Posterior cingulate gyrus (tissue), 11 donors: ENCODE measurements at places on chromosomes 5 and 9.

DNA sequence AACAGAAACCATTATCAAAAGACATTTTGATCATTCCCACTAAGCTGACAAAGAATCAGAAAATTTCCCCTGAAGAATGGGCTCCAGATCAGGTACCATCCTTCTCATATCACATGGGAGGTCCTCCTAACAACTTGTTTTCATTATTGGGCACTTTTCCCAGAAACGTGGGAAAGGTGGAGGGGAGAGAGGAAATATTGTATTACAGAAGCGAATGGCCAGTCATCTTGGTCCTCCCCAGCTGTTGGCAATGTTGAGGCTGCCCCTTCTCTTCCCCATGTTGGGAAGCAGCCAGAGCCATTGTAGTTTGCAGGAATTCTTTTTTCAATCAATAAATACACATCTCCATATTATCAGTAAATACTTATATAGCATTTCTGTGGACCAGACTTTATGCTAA lies 126.2 kb upstream of the ZNF608 start:
- DNase-seq, result no peak

DNA sequence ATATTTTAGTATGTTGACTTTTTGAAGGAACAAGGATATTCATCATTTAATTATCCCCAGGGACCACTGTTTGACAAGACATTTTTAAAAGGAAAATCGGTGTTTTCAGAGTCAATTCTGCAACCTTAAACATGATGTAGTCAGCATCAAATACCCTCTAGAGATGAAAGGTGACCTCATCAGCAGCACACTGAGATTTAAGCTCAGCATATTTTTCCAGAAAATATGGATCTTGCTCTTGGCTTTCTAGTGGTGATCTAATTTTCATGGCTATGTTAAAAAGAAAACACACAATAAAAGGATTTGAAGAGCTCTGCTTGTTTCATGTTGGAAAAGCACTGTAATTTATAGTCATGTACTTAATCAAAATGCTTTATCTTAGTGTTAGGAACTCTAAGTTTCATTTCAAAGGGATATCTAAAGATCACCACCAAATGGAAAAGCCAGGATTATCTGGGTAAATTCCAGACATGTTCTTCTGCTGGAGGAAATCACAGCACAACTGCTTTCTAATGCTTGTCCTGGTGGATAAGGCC lies 487.2 kb downstream of the ENC1 start:
- no peak for DNase-seq

GRCh38 chr9:82996941-82997340 lies 66.0 kb downstream of the RASEF start:
- no peak for DNase-seq

DNA sequence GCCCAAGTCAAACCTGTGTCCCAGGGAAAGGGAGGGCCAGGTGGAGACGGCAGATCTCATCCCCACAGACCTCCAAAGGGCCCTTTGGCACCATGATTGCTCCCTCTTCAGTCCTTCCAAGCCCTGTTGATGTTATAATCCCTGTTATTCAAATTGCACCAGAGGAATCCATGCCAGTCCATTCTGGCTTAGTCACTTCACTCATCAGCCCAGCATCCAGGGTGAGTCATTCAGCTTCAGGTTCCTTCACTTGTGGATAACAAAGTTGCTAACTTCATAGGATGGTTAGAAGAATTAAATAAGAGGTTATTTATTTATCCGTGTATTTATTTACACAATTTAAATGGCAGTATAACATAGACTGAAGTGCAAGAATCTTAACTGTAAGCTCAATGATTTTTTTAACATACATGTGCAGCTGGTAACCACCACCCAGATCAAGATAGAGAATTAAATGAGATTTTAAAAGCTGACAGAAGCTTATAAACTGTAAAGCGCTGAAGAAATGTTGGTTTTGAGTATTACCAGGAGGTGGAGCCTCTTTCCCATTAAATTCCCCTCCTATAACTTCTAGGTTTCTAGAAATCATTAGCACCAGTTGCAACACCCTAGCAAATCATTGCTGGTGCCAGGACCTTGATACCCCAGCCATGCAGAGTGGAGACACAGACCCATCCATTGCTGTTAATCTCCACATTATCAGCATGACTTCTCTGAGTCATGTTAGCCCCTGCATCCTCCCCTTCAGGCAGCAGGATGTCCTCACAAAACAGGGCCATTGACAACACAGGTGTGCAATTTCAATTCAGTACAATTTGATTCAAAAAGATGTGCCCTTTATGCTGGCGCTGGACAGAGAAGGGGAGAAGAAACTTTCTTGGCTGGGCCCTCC lies 77.4 kb downstream of the SEC61B start:
- no peak for DNase-seq
